ENCODE measurements at places on chromosomes 6 and 20.
A peak's percentile ranks its signal among the peaks of the same experiment; 100 is the strongest.

GRCh38 chr6:156359912-156360311 lies 417.3 kb upstream of the ARID1B start:
- no peaks in the 10 kb centered on the region for H3K4me1 ChIP-seq
- H3K4me3 ChIP-seq, result no peak overlapping the region
- DNase-seq, result no peak
- H3K36me3 ChIP-seq, result no peaks in the 10 kb centered on the region
- no peaks in the 10 kb centered on the region for H3K27me3 ChIP-seq

GRCh38 chr6:135002974-135003703 lies 51.5 kb downstream of the HBS1L start:
- H3K27me3 ChIP-seq, result no peaks in the 10 kb centered on the region
- H3K27ac ChIP-seq, result no peak overlapping the region
- H3K36me3 ChIP-seq, result peaks cover 12% of the 10 kb centered on the region
- DNase-seq, result no peak

DNA sequence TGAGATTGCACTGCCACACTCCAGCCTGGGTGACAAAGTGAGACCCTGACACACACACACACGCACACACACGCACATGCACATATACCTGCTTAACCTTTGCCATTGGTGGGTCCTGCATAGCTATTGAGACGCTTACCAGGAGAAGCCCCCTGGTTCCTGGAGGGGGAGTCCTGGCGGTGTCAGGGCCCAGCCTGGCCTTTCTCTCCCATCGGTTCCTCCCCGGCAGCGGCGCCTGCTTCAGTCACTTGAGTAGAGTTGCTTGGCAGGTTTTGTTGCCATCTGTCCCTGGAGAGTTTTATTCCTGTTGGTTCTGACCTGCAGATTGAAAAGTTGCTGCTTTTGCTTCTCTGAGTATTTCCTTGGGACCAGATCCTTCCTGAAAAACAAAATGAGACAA lies 20.6 kb upstream of the FAM209A start:
- DNase-seq, result no peak
- H3K27ac ChIP-seq, result no peak overlapping the region
- H3K27me3 ChIP-seq, result no peaks in the 10 kb centered on the region
- H3K4me3 ChIP-seq, result no peak overlapping the region

GRCh38 chr6:68677058-68677457 lies 42.0 kb downstream of the ADGRB3 start:
- no peak overlapping the region for H3K27ac ChIP-seq
- no peak for DNase-seq
- no peaks in the 10 kb centered on the region for H3K36me3 ChIP-seq

DNA sequence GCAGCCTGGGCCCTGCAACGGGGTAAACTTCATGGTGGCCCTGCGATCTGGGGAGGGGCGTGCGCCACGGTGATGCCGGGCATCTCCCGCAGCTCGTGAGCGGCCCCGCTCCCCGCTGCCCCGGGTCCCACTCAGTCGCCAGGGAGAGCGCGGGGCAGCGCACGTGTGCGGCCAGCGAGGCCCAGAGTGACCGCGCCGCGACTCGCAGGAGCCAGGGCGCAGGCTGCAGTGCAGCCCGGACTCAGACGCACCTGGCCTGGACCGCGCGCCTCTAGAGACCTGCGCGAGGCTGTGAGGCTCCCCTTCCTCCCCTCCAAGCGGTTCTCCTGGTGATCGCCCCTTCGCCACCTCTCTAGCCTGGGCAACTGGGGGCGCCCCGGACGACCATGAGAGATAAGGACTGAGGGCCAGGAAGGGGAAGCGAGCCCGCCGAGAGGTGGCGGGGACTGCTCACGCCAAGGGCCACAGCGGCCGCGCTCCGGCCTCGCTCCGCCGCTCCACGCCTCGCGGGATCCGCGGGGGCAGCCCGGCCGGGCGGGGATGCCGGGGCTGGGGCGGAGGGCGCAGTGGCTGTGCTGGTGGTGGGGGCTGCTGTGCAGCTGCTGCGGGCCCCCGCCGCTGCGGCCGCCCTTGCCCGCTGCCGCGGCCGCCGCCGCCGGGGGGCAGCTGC lies 652 bp downstream of the BMP6 start:
- no peak overlapping the region for H3K27ac ChIP-seq
- H3K27me3 ChIP-seq, result peaks cover 23% of the 10 kb centered on the region
- H3K4me3 ChIP-seq, result peak overlapping the region; percentile 51
- no peaks in the 10 kb centered on the region for H3K36me3 ChIP-seq

DNA sequence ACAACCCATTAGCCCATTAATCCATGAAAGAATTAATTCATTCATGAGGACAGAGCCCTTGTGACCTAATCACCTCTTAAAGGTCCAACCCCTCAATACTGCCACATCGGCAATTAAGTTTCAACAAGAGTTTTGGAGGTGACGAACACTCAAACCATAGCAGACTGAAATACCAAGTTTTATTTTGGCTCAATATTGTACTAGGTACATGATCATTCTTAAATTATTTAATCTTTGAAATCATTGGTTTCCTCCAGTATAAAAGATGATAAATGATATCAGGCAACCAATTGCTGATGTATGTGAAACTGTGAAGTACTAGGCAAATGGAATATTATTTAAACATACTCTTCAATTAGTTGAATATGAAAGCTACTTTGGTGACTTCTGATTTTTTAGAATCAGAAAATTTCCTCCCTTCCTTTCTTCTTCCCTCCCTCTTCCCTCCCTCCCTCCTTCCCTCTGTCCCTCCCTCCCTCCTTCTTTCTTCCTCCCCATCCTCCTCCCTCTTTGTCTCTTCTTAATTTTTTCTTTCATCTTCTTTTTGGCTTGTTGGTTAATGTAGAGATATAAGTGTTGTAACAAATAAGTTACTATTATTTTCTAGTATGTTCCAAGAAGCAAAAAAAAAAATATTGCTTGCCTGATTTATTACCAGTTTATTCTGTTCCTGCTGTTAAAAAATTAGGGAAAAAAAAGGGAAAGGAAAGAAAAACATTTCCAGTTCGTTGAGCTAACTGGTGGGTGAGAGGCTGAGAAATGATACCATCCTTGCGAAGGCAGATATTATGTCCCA lies 233.9 kb upstream of the ZNF217 start:
- no peak for DNase-seq
- H3K27me3 ChIP-seq, result no peaks in the 10 kb centered on the region
- no peaks in the 10 kb centered on the region for H3K36me3 ChIP-seq
- peak overlapping the region; percentile 84 for H3K27ac ChIP-seq

DNA sequence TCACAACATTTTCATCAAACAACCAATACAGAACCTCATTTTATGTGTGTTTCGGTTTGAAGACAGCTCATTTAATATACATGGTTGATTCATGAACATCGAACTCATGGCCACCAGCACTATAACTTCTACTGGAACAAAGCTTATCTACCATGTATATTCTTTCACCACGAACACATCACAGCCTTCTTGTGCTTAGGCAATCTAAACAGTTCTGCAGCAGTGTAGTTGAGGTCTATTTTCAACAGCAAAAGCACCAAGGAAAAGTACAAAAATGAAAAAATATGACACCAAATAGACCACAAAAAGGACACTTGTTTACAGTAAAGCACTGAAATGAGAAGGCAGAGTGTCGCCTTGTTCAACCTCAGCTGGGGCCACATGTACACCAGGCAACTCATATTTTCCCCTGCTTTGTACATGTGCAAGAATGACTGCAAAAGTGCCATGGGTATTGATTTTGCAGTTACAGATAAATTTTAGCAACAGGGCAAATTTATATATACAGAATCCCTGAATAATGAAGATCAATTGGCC lies 25.8 kb upstream of the KCNK5 start:
- peaks cover 9% of the 10 kb centered on the region for H3K4me1 ChIP-seq
- H3K36me3 ChIP-seq, result no peaks in the 10 kb centered on the region
- DNase-seq, result no peak
- H3K27me3 ChIP-seq, result no peaks in the 10 kb centered on the region
- H3K27ac ChIP-seq, result no peak overlapping the region
- no peak overlapping the region for H3K4me3 ChIP-seq

- H3K27ac ChIP-seq, result no peak overlapping the region
- H3K4me1 ChIP-seq, result no peaks in the 10 kb centered on the region
- no peak for DNase-seq
- H3K27me3 ChIP-seq, result no peaks in the 10 kb centered on the region
These were observed 10.5 kb upstream of the TAB2 start for GRCh38 chr6:149306967-149307366.

DNA sequence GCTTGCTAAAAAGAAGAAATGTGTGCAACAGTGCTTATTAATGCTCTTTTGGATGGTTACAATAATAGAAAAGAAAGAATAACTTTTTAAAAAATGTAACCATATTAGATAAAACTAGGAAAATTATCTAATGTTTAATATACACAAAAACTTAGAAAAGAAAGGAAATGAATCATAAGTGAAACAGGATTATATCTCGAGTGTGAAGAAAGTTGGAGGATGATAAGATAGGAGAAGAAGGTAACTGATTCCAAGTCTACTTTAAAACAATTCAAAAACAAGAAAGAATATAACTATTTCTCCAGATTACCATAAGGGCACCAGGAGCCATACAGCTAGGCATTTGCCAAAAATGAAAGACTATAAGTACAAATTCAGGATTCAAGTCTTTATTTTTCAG lies 73.0 kb downstream of the PHIP start:
- DNase-seq, result no peak
- H3K4me3 ChIP-seq, result no peak overlapping the region
- no peak overlapping the region for H3K27ac ChIP-seq
- H3K36me3 ChIP-seq, result no peaks in the 10 kb centered on the region

DNA sequence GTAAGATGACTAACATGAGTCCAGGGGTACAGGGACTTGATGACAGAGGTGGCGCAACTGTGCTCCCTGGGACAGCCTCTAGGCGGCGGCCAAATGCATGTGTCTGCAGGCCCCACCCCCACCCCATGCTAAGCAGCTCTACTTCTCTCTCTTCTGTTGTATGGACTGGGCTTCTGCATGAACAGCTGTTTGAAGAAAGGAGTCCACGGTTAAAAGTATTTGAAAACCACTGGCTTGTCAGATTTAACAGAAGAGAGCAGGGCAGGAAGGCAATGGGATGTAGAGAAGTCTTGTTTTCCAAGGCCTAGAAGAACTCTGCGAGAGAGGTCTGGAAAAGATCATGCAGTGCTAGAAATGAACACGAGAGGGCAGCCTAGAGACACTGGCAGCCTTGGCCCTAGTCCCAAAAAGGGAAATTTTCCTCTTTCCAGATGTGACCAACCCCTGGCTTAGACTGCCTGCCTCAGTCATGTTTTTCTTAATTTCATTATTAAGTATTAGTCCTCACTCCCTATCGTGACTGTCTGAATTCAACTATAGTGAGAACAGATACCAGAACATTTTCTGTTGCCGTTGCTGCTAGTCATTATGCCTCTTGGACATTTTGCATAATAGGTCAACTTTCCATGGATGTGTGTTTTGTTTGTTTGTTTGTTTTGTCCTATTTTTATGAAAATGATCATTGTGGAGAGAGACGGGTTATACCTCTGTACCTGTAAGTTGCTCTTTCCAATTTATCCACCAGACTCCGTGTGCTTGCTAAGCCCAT lies 265.0 kb downstream of the ADGRG6 start:
- no peak for DNase-seq
- H3K4me3 ChIP-seq, result no peak overlapping the region
- H3K27ac ChIP-seq, result no peak overlapping the region

GRCh38 chr6:8225113-8225512 lies 122.8 kb upstream of the EEF1E1 start:
- no peaks in the 10 kb centered on the region for H3K27me3 ChIP-seq
- no peak for DNase-seq
- H3K27ac ChIP-seq, result no peak overlapping the region
- H3K4me3 ChIP-seq, result no peak overlapping the region

GRCh38 chr20:49677777-49678758 lies 35.6 kb downstream of the B4GALT5 start:
- H3K27ac ChIP-seq, result peak overlapping the region; percentile 72
- H3K36me3 ChIP-seq, result no peaks in the 10 kb centered on the region
- DNase-seq, result no peak
- peaks cover 94% of the 10 kb centered on the region for H3K4me1 ChIP-seq
- H3K4me3 ChIP-seq, result peak overlapping the region; percentile 16

GRCh38 chr6:18976966-18977365 lies 589.8 kb downstream of the RNF144B start:
- H3K27ac ChIP-seq, result no peak overlapping the region
- no peaks in the 10 kb centered on the region for H3K36me3 ChIP-seq
- DNase-seq, result no peak
- H3K27me3 ChIP-seq, result no peaks in the 10 kb centered on the region
- H3K4me1 ChIP-seq, result no peaks in the 10 kb centered on the region
- H3K4me3 ChIP-seq, result no peak overlapping the region

- no peak overlapping the region for H3K4me3 ChIP-seq
- no peaks in the 10 kb centered on the region for H3K27me3 ChIP-seq
These were observed 15.7 kb downstream of the CPNE5 start for GRCh38 chr6:36823421-36824096.

GRCh38 chr6:1379017-1379787 lies 10.2 kb upstream of the FOXF2 start:
- H3K27ac ChIP-seq, result no peak overlapping the region
- peaks cover 45% of the 10 kb centered on the region for H3K27me3 ChIP-seq
- H3K4me3 ChIP-seq, result no peak overlapping the region
- peaks cover 61% of the 10 kb centered on the region for H3K4me1 ChIP-seq

- no peaks in the 10 kb centered on the region for H3K27me3 ChIP-seq
- H3K4me3 ChIP-seq, result no peak overlapping the region
- no peaks in the 10 kb centered on the region for H3K36me3 ChIP-seq
- DNase-seq, result no peak
- H3K27ac ChIP-seq, result no peak overlapping the region
- H3K4me1 ChIP-seq, result no peaks in the 10 kb centered on the region
These were observed 297.2 kb downstream of the CDH26 start for GRCh38 chr20:60255415-60255814.

DNA sequence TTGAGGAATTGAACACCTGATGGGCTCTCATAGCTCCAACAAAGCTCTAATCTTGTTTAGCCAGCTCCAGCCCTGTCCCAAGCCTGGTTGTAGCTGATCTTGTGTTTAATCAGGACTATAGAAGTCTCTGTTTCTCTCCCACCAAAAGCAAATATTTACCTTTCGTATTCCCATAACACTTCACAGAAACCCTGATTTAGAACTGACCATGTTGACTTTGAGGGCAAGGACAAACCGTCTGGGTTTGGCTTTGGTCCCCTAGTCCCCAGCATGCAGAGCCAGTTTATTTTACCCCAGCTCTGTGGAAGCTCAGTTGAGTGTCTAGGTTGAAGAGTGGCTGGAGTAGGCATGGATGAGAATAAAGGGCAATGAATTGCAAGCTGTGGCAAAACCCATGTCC lies 18.0 kb upstream of the SIM1 start:
- no peak overlapping the region for H3K4me3 ChIP-seq
- no peaks in the 10 kb centered on the region for H3K36me3 ChIP-seq
- H3K4me1 ChIP-seq, result no peaks in the 10 kb centered on the region
- DNase-seq, result no peak
- no peaks in the 10 kb centered on the region for H3K27me3 ChIP-seq
- H3K27ac ChIP-seq, result no peak overlapping the region

- H3K4me1 ChIP-seq, result no peaks in the 10 kb centered on the region
- H3K36me3 ChIP-seq, result no peaks in the 10 kb centered on the region
- H3K27me3 ChIP-seq, result no peaks in the 10 kb centered on the region
- H3K27ac ChIP-seq, result no peak overlapping the region
- no peak overlapping the region for H3K4me3 ChIP-seq
- DNase-seq, result no peak
These were observed 38.9 kb downstream of the BMP5 start for GRCh38 chr6:55836481-55836880.

GRCh38 chr20:57114290-57115005 lies 152.0 kb downstream of the BMP7 start:
- no peak for DNase-seq
- H3K27ac ChIP-seq, result no peak overlapping the region
- H3K4me3 ChIP-seq, result no peak overlapping the region
- no peaks in the 10 kb centered on the region for H3K27me3 ChIP-seq
- no peaks in the 10 kb centered on the region for H3K36me3 ChIP-seq
- H3K4me1 ChIP-seq, result no peaks in the 10 kb centered on the region

- no peak overlapping the region for H3K4me3 ChIP-seq
- no peaks in the 10 kb centered on the region for H3K36me3 ChIP-seq
- peak overlapping the region; percentile 75 for H3K27ac ChIP-seq
- peaks cover 5% of the 10 kb centered on the region for H3K4me1 ChIP-seq
These were observed 63.0 kb downstream of the FAM229B start for GRCh38 chr6:112150363-112150762.
